ENCODE measurements at places on chromosomes 1 and 21. TPM values are rescaled to one million over a fixed set of nuclear protein-coding genes. Genes with fewer than 3 reads are reported as not detected.

CAPN8 gene
- total RNA-seq, result 77.9 TPM

DNA sequence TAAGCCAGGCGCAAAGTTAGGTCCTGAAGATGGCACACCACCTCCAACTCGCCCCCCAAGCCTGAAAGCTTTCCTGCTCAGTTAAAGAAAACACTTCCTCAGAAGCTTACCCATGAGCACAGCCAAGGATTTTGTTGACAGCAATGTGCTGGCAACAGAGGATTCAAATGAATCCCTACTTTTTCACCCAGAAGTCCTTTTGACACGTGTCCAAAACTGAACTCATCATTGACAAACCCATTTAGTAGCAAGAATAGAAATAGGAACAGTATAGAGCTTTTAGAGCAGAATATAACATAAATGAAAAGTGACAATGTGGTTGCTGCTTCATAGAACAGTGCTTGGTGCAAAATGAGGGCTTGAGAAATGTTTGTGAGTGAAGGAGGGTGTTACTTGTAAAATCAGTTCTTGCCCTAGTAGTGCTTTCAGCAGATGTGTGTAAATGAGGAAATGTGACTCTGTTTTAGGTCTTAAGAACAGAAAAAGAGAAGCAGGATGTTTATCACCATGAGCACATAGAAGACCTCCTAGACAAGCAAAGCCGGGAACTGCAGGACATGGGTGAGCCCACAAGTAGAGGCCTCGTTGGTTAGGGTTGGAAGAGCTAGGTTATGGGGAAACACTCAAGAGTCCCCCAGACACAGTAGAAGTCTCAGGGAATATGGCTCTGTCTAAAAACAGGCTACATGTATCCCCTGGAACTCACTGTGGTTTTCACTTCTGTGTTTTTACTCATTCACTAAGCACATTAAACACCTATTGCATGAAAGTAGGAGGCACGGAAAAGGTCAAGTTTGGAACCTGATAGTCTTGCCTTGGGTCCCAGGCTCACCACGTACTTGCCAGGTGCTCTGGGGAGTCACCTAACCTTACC, 48.6 kb upstream of the TMEM125 start:
- no peaks in the 10 kb centered on the region for H3K4me1 ChIP-seq
- no peak overlapping the region for H3K27ac ChIP-seq
- no peaks in the 10 kb centered on the region for H3K36me3 ChIP-seq
- H3K4me3 ChIP-seq, result no peak overlapping the region
- no peaks in the 10 kb centered on the region for H3K27me3 ChIP-seq

- peak overlapping the region; percentile 43 for H3K27ac ChIP-seq
- peaks cover 12% of the 10 kb centered on the region for H3K36me3 ChIP-seq
- no peak overlapping the region for H3K4me3 ChIP-seq
- no peaks in the 10 kb centered on the region for H3K4me1 ChIP-seq
Observed at GRCh38 chr1:28078262-28078661, 10.1 kb downstream of the EYA3 start.

- no peak overlapping the region for H3K27ac ChIP-seq
- peak; percentile 40 for DNase-seq
- no peak overlapping the region for H3K4me3 ChIP-seq
- no peaks in the 10 kb centered on the region for H3K4me1 ChIP-seq
- H3K36me3 ChIP-seq, result no peaks in the 10 kb centered on the region
Observed at GRCh38 chr21:35314857-35315582, 265.9 kb upstream of the RUNX1 start.

DNA sequence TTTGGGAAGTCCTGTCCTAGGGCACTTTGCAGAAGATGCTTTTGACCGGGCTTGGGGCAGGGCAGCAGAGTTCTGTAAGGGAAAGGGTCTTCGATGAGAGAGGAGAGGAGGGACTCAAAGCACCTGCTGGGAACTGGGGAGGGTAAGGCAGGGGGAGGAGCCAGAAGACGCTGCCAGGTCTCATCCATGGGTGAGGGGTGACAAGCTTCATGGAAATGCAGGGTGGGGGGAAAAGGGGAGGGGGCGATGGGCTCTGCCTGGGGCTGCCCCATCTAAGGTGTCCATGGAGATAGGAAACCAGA, 20.9 kb upstream of the C2CD2 start:
- no peak overlapping the region for H3K4me3 ChIP-seq
- peaks cover 10% of the 10 kb centered on the region for H3K4me1 ChIP-seq
- H3K27ac ChIP-seq, result no peak overlapping the region

GRCh38 chr1:199172171-199173124, 533.6 kb downstream of the PTPRC start:
- no peaks in the 10 kb centered on the region for H3K27me3 ChIP-seq
- DNase-seq, result peak; percentile 4
- no peaks in the 10 kb centered on the region for H3K4me1 ChIP-seq

B3GALT2 gene
- 1.9 TPM for total RNA-seq

GRCh38 chr1:151723726-151724370, 2.5 kb downstream of the RIIAD1 start:
- no peaks in the 10 kb centered on the region for H3K27me3 ChIP-seq
- H3K36me3 ChIP-seq, result no peaks in the 10 kb centered on the region
- H3K4me3 ChIP-seq, result no peak overlapping the region

DNA sequence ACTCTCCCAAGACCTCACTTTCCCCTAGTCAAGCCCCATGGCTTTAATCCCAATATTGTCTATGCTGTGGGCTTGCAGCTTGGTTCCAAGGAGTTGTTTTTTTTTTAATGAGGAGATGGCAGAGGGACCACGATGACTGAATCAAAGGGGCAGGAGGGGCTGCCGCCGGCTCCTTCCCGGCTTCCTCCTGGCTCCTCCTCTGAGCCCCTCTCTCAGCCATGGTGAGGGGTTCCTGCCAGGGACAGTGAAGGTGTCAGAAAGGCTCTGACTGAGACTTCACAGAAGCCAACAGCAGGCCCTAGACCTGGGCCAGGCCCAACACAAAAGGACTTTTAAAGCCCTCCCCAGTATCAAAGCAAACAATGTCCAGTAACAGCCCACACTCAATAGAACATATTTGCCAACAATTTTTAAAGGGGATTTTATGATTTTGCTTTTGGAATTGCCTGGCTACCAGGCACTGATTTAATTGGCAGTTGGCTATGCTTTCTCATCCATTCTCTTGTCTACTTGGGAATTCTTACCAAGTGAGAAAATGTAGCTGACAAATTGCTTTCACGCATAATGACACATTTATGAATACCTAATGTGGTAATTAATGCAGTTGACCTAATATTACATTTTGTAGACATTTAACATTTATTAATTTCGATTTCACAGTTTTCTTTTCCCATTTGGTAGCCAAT, 54.2 kb downstream of the FBXO2 start:
- H3K27me3 ChIP-seq, result peaks cover 22% of the 10 kb centered on the region
- H3K4me1 ChIP-seq, result no peaks in the 10 kb centered on the region
- no peak overlapping the region for H3K27ac ChIP-seq
- DNase-seq, result no peak
- H3K36me3 ChIP-seq, result no peaks in the 10 kb centered on the region
- H3K4me3 ChIP-seq, result no peak overlapping the region

DNA sequence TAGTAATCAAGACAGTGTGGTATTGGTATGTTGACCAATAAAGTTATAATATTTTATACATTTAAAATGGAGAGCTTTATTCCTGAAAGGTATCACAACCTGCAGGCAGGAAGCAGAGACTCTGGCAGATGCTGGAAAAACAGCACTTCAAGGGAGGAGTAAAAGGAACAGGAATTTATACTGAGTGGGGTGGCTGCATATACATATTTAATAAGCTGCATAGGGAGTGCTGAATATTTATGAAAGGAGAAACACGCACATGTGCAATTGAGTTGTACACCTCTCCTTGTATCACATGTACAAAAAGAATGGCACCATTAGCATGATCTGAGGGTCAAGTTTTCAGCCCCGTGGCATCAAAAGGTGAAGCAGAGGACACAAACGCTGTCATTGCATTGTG, 104.9 kb upstream of the PAXBP1 start:
- no peak overlapping the region for H3K27ac ChIP-seq
- no peak for DNase-seq
- H3K36me3 ChIP-seq, result no peaks in the 10 kb centered on the region
- H3K4me1 ChIP-seq, result no peaks in the 10 kb centered on the region
- H3K4me3 ChIP-seq, result no peak overlapping the region
- no peaks in the 10 kb centered on the region for H3K27me3 ChIP-seq

DNA sequence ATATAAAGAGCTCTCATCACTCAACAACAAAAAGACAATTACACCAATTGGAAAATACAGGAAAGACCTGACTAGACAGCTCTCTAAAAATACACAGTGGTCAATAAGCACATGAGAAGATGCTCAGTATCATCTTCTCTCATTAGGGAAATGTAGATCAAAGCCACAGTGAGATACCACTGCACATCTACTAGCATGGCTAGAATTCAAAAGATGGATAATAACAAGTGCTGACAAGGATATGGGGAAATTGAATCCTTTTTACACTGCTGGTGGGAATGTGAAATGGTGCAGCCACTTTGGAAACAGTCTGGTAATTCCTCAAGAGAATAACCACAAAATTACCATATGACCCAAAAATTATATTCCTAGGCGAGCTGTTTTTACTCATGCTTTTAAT, 9.4 kb downstream of the ACOT7 start:
- H3K4me3 ChIP-seq, result no peak overlapping the region
- H3K4me1 ChIP-seq, result no peaks in the 10 kb centered on the region
- no peak for DNase-seq
- no peaks in the 10 kb centered on the region for H3K36me3 ChIP-seq
- H3K27ac ChIP-seq, result no peak overlapping the region
- no peaks in the 10 kb centered on the region for H3K27me3 ChIP-seq

Measured in left lung (tissue), 14 donors.